DMS 273 treated with DMSO at 0.1 percent for 48 hours (cell line): ENCODE measurements at places on chromosomes 1 and 21.

- DNase-seq = no peak
Measured at GRCh38 chr1:27152829-27153548, 1.9 kb downstream of the SLC9A1 start.

GRCh38 chr1:101820071-101820470, 176.7 kb downstream of the OLFM3 start:
- no peak for DNase-seq

DNA sequence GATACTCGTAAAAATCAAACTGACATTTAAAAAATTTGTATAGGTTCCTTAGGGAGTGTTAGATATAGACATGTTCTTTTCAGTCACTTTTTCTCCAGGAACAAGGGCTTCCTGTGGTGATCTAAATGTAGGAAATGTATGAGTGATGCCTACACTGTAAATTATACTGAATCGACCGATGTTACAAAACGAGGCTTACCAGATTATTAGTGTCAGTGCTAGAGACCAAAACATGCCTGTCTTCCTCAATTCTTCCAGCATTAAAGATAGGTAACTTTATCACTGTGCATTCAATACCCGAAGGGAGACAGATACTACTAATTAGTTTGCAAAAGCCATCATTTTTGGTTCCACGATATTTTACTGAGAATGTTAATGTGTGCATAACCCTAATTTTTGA, 86.1 kb downstream of the BRINP3 start:
- no peak for DNase-seq

DNA sequence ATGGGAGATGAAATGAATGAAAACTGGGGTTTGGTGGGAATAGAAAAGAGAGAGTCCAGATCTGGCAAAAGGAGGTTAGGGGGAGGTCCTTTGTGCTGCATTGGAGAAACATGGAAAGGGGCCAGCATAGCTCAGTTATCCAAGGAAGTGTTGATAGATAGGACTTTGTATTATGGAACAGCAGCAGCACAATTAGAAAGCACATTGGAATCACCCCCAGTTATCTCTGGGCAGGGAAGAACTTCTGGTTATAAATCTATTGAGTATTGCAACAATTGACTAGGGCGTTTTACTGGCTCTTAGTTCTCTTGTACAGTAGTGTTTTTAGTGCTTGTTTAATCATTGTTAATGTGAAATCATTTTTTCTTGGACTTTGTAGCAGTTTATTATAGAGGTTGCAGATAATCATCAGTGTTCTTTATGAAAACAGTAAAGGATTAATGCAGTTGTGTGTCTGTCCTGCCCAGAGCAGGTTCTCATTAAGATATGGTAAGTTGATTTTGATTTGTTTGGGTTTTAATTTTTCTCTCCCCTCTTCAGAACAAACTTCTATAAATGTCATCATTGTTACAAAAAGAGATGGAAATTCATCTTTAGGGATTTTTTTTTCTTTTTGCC, 76.6 kb downstream of the NR5A2 start:
- DNase-seq = no peak

- no peak for DNase-seq
Measured at GRCh38 chr1:119554183-119554582, 47.2 kb downstream of the HSD3B1 start.

- no peak for DNase-seq
Measured at GRCh38 chr1:192632641-192633532, 3.1 kb upstream of the RGS13 start.

- no peak for DNase-seq
Measured at GRCh38 chr1:199041173-199041914, 402.5 kb downstream of the PTPRC start.
